ENCODE measurements at places on chromosomes 16 and 17.

- no peak for DNase-seq
These were observed 14.6 kb downstream of the COTL1 start for GRCh38 chr16:84603140-84603816.

DNA sequence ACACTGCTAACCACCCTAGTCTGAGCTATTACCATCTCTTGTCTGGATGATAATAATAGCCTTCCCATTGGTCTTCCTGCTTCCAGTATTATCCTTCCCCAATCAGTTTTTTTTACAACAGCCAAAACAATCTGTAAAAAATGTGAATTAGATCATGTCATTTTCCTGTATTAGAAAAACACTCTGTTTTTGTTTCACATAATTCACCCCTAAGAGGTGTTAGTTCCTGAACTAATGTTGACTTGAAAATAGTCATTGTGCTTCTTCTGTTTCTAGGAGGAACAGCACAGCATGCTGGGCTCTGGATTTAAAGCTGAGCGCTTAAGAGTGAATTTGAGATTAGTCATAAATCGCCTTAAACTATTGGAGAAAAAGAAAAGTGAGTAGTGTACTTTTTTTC lies 20.0 kb downstream of the IST1 start:
- no peak for DNase-seq

- no peak for DNase-seq
These were observed 184.3 kb upstream of the TNRC6C start for GRCh38 chr17:77774182-77774581.

- no peak for DNase-seq
These were observed 10.6 kb downstream of the ATP6V0D1 start for GRCh38 chr16:67470359-67470758.

DNA sequence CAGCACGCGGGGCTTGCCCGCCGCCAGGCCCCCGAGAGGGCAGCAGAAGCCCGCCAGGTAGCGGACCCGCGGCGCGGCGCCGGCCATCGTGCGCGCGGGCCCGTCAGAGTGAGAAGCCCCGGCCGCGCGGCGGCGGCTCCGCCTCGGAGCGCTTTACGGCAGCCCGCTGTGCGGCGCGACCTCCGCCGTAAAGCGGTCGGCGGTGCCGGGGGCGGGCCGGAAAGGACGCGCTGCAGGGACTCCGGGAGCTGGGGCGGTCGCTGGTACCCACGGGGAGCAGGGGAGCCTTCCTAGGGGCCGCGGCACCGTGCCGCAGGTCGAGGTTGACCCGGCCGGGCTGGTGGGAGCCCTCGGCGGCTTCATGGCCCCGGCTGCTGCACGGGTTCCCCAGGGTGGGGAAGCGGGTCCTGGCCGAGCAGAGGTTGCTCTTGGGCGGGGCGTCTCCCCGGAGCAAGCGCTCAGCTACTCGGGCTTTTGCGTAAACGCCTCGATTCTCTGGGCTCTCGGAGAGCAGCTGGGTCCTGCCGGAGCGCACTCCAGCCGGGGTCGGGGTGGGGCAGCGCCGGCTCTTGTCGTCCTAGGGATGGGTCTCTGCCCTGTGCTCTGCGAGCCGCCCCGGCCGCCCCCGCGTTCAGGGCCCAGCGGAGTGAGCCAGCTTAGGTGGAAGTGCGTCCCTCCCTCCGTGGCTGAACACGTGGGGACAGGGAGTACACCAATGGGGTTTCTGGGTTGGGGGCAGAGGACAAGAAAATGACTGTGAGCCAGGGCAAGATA lies at the start of gene FAAP100:
Gene FAAP100, minus strand, starts transcription at position 110 of the 774 bp plus-strand sequence. Its CDS starts 23 bp downstream, at position 87.
- no peak for DNase-seq

GRCh38 chr17:70171159-70171558 lies 1.8 kb downstream of the KCNJ2 start:
- no peak for DNase-seq

GRCh38 chr17:70238646-70239045 lies 69.3 kb downstream of the KCNJ2 start:
- no peak for DNase-seq
